Fibroblast of skin of left quadriceps (primary cell): ENCODE measurements at places on chromosomes 1 and 21.

DNA sequence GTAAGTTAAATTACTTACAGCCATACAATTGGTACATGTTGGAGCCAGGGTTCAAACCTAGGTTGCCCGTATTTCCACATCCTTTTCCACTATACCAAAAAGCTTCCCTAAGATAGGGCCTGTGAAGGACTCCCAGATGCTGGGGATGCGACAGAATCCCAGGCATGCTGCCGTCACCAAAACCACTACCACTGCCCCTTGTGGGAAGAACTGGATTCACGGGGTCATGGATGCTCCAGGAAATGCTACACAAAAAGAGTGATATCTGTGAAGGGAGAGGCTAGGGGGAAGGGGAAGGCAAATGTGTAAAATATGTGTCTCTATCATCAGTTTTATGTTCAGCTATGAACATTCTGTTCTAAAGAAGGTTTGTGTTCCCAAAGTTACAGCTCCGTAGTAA is 133.9 kb upstream of the IVNS1ABP start:
- no peak for DNase-seq

DNA sequence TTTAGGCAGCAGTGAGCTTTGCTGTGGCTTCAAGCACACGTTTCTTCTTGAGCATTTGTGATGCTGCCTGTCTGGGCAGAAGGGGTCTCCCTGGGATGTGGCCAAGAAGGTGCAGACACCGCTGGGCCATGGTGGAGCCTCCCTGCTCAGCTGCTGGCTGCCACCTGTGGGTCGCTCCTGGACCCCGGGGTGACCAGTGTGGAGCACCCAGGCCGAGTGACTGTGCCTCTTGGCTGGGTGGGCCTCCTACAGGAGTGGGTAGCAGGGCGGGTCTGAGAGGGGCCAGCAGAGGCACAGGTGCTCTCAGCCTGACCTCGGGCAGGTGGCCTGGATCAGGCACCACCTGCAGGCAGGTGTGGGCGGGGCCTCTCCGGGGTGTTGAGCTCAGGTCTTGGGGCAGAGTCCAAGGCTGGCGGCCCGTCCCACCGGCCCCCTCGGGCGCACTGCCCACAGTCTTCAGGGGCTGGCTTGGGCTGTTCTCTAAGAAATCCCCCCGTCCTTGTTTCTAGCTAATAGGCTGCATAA is 42.0 kb upstream of the COL6A1 start:
- no peak for DNase-seq

- no peak for DNase-seq
Measured at GRCh38 chr1:178637841-178638240, 87.2 kb upstream of the RALGPS2 start.

DNA sequence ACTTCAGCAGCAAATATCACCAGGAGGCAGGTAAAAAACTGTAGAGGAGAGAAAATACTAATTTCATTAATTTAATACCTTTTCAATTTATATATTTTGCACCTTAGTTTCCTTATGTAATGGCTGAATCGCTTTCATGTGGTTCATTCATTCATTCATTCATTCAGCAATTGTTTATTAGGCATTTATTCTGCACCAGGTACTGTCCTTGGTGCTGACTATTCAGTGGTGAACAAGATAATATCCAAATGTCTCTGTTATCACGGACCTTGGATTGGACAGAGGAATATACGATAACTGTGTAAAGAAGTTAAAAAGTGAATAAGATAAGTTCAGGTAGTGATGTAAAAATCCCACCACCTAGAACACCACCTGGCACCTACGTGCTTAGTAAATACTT is 28.8 kb downstream of the TSPAN2 start:
- DNase-seq, result no peak

DNA sequence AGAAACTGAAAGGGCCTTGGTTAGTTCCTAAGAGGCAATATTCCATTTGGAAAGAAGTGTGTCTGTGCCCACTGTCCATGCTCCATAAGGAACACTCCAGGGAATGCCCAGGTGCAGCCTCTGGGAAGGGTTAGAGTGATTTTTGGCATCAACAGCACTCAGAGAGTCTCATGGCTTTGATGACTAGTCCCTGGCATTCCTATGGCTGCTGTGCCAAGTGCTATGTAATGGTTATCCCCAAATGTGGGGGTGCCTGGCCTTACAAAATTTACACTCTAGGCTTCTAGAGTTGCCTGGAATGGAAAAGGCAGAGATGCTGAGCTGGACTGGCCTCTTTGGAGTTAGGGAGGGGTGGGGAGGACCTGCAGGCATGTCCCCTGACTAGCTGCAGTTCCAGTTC is 75.0 kb upstream of the BCAR3 start:
- DNase-seq, result no peak

GRCh38 chr21:44496564-44497550 is 41.5 kb downstream of the LRRC3 start:
- no peak for DNase-seq

DNA sequence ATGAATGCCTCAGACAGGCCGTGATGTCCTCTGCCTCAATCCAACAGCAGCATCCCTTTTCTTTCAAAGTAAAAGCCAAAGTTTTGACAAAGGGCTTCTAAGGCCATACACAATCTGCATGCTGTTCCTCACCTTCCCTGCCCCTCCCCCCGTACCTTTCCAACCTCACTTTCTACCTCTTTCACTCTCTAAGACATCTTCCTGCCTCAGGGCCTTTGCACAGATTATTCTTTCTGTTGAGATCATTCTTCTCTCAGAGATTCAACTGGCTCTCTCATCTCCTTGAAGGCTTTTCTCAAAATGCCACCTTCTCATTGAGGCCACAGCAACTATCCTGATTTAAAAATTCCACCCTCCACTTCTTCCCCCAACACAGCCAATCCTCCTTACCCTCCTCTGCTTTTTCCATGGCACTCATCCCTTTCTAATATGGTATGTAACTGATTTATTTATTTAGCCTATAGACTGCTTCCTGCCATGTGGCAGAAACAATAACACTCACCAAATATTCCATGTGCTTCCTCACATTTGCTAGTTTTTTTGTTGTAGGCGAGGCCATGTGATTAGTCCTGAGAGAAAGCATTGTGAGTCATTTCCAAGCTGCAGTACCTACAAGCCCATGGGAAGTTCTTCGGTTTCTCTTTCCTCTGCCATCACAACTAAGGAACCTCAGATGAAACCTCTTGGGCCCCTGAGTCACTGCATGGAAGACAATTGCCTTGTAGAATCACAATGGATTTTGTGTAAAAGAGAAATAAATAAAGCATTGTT is 58.7 kb upstream of the GADD45A start:
- DNase-seq, result no peak

DNA sequence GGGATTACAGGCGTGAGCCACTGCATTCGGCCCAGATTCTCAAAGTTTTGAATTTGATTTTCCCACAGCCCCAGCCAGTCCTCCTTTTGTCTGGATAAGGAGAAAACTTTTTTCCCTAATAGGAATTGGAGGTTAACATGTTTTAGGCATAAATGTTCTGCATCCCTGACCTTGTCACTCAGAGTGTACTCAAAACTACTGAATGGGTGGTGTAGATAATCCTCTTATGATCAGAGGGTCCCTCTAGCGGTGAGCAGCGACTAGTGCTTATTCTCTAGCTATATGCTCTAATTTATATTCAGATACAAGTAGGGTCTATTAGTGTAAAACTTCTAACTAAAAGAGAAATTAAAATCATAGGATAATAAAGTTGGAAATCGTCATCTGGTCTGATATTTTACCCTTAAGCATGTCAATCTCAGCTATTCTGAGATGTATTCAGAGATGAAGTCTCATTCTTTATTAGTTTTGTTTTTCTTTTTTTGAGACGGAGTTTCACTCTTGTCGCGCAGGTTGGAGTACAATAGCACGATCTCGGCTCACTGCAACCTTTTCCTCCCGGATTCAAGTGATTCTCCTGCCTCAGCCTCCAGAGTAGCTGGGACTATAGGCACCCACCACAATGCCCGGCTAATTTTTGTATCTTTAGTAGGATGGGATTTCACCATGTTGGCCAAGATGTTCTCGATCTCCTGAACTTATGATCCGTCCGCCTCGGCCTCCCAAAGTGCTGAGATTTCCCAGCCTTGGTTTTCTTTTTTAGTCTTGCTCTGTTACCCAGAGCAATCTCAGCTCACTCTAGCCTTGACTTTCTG is 2.7 kb upstream of the PSMD4 start:
- peak; percentile 49 for DNase-seq

DNA sequence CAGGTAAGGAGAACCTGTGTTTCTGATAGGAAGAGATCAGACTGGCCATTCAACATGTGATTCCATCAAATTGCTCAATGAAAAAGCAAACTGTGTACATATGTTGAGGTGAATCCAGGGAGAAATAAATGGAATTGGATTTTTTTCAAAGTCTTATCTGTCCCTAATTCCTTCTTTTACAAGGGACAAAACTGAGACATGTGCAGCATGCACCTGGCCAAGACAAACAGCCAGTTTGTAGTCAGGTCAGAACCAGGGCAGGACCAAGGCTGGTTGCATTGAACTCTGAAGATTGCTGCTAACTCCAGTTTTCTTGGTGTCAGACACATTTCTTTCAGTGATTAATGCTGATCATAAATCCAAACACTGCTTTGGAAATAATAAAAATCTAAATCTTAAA is 69.6 kb upstream of the CCDC190 start:
- no peak for DNase-seq

GRCh38 chr1:245516284-245516759 is 361.5 kb downstream of the KIF26B start:
- no peak for DNase-seq

- DNase-seq, result no peak
Measured at GRCh38 chr1:164562947-164563520, 4.0 kb downstream of the PBX1 start.

GRCh38 chr1:188425687-188426086 is 1596.9 kb downstream of the PLA2G4A start:
- DNase-seq, result peak; percentile 81

GRCh38 chr1:159817276-159818041 is 9.2 kb upstream of the SLAMF8 start:
- DNase-seq, result no peak

- no peak for DNase-seq
Measured at GRCh38 chr1:91831132-91831930, 54.6 kb downstream of the TGFBR3 start.

DNA sequence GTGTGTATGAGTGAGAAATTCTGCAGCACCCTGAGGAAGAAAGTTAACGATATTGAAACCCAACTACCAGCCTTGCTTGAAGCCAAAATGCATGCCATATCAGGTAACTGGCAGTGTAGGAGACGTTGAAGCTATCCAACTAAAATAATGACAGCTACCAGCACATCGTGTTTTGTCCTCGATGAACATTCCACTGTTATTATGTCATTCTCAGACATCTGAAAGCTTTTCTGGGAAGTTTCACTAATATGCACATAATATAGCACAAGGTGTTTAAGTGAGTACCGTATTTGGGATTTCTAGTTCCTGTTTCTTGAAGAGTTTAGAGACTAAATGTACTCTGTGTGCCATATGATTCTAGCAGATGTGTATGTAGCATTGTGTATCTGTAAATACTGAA is 173.5 kb downstream of the DISC1 start:
- DNase-seq, result no peak

DNA sequence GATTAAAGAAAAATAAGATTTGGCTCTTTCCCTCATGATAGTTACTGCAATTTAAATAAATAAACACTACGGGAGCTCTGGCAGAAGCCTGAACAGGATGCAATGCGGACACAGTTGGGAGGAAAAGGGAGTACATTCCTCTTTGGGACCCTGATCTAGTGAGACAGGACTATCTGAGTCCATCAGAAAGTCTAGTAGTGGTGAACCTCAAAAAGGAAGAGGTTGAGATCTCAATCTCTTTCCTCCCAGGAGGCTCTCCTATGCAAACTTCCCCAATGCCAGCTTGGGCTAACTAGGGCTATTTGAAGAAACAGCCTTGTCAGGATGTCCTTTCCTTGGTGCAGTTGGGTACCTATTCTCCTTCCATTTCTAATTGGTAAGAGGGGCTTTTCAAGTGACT is 4.9 kb upstream of the ABCD3 start:
- no peak for DNase-seq

- DNase-seq, result no peak
Measured at GRCh38 chr1:230368363-230368762, 57.8 kb downstream of the PGBD5 start.

- no peak for DNase-seq
Measured at GRCh38 chr1:90834354-90834885, 117.3 kb upstream of the BARHL2 start.

GRCh38 chr1:95126366-95126765 is 9.2 kb downstream of the TLCD4 start:
- no peak for DNase-seq

DNA sequence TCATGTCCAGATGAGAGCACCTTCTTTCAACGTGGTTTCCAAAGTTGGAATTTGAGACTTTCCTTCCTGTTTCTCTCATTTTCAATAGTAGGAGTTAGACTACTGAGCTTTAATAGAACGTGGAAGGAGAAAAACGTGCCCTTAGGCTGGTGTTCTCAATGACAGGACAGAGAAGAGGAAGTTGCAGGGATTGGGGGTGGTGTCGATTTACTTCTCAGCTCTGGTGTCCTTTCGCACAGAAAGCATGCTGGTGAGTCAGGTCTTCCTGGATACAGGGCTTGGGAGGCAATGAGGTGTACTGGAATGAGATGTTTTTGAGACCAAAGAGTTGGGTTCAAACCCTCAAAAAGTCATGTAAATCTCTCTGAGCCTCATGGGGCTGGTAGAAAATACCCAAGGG is 67.1 kb downstream of the HIVEP3 start:
- peak; percentile 64 for DNase-seq

- no peak for DNase-seq
Measured at GRCh38 chr1:204385727-204386126, 25.9 kb downstream of the PPP1R15B start.

GRCh38 chr1:225973158-225973557 is 26.0 kb downstream of the SDE2 start:
- DNase-seq, result no peak

DNA sequence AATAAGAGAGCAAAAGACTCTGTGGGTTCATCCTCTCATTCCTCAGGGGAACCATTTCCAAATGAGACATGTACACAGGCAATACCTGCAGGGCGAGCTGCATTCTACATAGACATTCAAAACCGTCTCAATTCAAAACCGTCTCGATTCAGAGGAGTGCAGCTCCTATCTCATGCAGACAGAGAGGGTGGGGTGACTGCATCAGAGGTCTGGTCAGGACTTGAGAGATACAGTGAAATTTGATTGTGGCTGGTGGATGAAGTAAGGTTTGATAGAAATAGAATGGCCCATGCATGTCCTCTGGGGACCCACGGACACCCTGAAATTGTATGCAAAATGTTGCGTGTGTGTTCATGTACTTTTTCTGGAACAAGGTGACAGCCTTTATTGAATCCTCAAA is 27.3 kb downstream of the TEX35 start:
- DNase-seq, result no peak
